Upper lobe of right lung (tissue), 1 donor: ENCODE measurements at places on chromosomes 4 and X.

DNA sequence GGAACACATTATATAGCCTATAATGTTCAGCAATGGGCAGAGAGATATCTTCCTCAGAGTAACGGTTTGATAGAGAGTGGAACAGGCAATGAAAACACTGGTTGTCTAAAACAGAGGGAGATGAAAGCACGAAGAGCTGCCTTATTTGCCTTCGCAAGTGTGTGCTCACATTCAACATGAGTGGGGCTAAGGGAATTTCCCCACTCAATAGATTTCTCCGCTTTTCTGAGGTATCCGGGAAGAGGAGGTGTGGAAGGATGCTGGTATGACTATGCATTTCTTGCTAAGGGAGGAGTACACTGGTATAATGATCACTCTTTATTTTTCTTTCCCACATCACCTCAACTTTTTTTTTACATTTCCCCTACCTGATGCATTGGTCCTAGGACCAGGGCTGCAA, 7.8 kb upstream of the GPR82 start:
- no peak for DNase-seq

DNA sequence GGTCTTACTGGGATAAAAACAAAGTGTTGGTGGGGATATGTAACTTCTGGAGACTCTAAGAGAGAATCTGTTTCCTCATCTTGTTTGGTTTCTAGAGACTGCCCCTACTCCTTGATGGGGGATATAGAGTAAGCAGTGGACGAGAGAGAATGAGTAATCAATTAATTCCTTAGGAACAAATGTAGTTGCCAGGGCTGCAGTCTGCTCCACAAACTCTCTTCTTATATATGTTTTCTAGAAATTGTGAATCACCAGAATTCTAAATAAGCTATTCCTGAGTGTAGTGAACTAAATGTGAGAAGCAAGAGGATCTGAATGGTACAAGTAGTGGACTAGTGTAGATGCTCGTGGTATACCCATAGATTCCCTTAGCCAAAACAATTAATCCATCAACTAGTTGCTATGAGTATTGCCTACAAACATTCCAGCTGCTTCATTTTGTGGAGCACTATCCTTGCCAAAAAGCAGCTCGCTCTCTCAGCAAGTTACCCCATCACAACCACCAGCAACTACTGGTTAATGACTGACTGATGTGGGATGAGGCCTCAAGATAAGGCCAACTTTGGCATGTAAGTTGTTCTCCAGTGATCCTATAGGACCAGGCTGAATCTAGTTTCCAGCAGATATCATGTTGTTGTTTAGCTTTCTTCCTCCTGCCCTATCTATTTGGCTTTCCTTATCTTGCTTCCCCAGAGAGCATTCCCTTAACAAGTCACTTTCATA, 273.0 kb downstream of the SLC7A11 start:
- no peak for DNase-seq

DNA sequence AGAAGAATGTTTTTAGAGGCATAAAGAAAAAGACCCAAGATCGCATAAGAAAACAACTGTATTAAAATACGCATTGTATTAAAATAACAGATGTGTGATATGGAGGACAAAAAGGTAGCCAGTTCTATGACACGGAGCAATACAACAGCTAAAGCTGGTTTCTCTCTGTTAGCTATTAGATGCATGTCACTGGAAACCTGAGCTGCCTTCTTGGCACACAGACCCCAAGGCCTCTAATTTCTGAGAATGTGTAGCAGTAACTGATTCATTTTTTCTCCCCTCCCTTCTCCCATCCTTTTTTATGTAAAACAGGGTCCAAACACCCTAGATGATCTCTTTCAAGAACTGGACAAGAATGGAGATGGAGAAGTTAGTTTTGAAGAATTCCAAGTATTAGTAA, 4.1 kb downstream of the S100G start:
- DNase-seq = no peak

DNA sequence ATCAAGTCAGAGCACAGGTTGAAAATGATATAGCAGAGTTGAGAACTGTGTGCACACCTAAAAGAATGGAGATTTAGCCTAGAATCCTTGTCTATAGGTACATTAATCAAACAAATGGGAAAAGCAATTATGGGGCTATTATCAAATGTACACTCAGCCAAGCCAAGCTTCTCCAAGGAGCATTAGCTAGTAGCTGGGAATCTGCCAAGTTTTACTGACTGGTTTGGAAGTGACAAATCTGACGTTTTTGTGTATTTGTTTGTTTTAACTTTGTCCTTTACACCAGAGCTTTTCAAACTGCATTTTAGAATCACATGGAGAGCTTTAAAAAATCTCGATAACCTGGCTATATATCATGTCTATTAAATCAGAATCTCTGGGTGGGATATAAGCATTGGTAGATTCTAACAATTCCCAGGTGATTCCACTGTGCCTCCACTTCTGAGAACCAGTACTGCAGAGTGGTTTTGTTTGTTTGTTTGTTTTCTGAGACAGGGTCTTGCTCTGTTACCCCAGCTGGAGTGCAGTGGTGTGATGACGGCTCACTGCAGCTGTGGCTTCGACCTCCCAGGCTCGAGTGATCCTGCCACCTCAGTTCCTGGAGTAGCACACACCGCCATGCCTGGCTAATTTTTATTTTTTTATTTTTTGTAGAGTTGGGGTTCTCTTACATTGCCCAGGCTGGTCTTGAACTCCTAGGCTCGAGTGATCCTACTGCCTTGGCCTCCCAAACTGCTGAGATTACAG, 279.8 kb downstream of the UNC5C start:
- no peak for DNase-seq

DNA sequence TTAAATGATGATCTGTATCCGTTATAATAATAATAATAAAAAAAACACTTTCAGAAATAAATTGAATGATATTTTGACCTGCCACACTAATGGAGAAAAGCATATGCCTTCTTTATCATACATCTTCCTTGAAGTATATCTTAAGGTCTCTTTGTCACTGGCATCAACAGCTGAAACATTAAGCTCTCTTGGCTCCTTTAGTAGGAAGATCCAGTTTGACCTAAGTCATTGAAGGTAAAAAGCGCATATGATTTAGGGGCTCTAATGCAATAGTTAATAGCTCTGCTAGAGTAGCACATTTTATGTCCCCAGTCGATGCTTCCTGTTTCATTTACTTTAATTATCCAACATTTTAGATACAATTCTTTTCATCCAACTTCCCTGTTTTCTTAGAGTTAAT, 1010.8 kb downstream of the STPG2 start:
- no peak for DNase-seq

GRCh38 chr4:185914583-185915199, 102.7 kb upstream of the SORBS2 start:
- DNase-seq = no peak

DNA sequence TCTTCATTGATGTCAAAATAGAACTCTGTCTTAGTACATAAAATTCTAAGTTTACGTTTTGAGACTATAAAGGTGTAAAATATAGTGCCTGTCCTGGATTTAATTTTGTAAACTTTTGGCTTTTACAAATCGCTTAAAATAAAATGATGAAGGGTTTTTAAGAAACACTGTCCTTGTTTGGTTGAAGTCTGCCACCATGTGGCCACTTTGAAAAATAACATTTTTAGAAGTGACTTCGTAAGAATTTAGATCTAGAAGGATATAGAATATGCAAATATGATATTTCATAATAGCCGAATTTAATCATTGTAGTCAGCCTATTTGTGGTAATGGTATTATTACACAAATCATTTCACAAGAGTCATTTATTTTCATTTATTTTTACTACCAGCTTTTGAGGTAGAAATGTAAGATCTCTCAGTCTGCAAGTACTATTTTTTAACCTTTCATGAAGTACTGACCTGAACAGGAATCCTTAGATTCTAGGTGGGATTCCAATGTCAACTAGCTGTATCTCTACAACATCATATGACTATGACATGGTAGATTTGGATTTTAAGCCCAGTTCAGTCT, 31.0 kb upstream of the FAT4 start:
- no peak for DNase-seq

- DNase-seq = no peak
These were observed 692.8 kb downstream of the GRID2 start for GRCh38 chr4:92996533-92996932.

DNA sequence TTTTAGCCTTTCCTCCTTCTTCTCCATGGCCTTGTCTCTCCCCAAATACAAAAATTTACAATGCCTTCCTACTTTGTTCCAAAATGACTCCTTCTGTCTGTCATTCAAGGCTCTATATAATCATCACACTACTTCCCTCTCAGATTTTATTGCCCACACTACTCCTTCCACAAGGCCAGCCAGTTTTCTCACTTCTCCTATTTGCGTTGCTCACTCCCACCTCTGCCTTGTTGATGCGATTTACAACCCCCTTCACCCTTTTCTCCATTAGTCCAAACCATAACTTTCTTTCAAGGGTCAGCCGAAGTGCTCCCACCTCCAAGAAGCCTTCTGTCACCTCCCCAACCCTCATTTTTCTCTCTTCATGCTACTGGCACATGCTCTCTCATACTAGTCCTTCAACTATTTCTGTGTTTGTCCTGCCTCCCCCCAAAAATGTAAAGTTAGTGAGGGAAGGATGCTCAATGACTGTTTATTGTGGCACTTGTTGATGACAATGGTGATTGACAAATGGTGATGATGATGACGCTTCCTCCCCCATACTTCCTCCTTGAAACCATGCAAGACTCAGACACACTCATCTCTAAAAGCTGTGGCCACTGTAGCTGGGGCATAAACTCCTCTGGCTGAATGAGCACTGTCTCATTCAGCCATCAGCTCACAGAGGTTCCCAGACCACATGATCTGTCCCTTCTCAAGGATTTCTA, 2.7 kb upstream of the XKRX start:
- DNase-seq = no peak

DNA sequence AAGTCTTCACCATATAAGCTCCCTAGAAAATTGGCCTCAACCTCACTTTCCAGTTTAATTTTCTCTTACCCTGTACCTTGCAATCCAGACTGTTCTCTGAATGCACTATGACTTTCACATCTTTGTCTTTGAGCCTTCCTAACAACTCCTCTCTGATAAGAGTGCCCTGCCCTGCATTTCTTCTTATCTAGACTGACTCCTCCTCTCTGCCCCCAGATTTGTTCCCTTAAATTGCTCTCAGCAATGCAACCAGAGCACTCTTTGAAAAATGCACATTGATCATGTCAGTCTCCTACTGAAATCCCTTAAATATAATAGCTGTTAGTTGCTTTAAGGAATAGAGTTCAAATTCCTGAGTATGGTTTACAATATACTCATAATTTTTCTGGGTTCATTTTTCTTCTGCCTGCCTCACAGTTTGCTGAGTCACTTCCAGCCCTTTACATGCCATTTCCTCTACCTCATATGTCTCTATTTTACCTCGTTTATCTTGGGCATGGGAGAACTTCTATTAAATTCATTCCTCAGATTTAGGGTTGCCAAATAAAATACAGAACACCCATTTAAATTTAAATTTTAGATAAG, 582.7 kb upstream of the AADAT start:
- DNase-seq = no peak

DNA sequence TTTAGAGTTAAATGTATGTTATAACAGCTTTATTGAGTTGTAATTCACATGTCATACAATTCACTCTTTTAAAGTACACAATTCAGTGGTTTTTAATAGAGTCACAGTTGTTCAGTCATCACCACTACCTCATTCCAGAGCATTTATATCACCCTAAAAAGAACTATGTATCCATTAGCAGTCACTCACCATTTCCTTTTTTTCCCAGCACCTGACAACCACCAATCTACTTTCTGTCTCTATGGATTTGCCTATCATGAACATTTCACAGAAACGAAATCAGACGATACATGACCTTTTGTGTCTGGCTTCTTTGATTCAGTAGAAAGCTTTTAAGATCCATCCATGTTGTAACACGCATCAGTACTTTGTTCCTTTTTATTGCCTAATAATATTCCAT, 52.9 kb upstream of the FRAS1 start:
- no peak for DNase-seq

DNA sequence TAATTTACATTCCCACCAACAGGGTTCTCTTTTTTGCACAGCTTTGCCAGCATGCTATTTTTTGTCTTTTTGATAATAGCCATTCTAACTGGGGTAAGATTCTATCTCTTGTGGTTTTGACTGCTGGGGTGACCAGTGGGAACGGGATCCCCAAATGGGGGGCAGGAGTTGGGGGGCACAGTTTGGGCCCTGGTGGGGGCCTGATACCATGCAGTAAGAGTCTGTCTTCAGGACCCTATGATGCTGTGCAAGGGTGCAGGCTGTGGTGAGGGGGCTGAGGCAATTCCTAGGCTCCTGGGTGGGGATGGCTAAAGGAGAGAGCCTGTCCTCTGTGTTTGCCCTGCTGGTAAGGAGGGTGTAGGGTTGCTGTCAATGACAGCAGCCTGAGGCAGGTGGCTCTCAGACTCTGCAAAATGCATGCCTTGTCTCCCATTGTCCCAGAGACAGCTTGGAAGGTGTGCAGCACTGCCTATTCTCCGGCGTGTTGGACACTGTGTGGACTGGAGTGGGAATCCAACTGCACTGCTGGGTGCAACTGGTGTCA, 172.7 kb upstream of the ARHGAP24 start:
- no peak for DNase-seq

- DNase-seq = no peak
These were observed 89.1 kb upstream of the TET2 start for GRCh38 chr4:105057370-105058105.

DNA sequence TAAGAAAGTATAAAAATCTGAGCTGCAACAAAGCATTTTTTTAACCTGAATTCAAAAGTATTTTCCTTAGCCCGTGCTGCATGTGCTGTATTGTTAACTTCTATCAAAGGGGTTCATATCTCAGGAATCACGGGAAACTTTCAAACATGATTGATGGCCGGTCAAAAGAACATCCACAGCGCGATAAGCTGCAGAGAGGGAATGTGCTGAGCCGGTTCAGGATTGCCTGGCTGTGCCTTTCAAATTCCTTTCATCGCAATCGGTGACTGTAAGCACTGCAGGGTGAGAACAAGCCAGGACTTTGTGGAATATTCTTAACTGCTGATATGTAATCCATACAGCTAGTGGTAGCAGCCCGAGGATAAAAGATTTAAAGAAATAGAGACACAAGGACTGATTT, 210.9 kb upstream of the NOCT start:
- DNase-seq = no peak

GRCh38 chr4:174592256-174592984, 70.1 kb upstream of the HPGD start:
- DNase-seq = no peak

GRCh38 chr4:125750399-125750798, 435.6 kb downstream of the FAT4 start:
- no peak for DNase-seq

DNA sequence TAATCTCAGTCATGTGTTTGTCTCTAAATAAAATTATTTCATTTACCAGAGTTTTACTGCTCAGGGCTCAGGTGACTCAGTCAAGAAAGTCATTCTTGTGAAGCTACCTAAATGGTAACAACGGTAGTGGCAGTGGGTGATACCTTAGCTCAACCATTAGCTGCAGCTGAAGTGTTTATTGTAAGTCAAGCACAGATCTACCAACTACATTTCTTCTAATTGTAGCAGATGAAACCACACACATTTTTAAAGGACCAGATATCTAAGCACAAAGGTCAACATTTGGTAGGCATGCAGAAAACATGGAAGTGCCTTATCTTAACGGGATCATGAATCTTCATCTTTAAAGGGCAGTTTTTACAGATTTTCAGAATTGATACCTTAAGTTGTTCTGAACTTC, 79.1 kb downstream of the FAT4 start:
- DNase-seq = no peak

GRCh38 chrX:108064613-108065012, 19.7 kb downstream of the VSIG1 start:
- DNase-seq = no peak
